Fibroblast of skin of right biceps (primary cell): ENCODE measurements at places on chromosomes 5 and 9.

- DNase-seq, result no peak
These were observed 136.0 kb downstream of the FBXO4 start for GRCh38 chr5:42061121-42061520.

DNA sequence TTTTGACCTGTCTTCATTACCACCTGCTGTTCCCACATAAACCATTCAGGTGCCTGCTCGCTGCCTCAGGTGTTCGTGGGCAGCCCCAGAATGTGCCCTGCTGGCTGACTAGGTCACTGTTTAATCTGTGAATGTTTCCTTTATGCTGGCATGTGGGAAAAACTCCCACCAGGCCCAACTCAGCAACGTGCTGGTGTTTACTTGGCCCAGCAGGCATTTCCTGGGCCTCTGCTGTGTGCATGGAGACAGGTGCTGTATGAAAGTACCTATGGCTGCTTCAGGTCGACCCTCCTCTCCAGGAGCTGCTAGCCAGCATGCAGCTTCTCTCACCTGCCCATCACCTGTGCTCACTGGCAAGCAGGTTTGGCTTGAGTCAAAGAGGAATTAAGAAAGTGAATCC, 65.8 kb downstream of the RAD23B start:
- DNase-seq, result no peak

DNA sequence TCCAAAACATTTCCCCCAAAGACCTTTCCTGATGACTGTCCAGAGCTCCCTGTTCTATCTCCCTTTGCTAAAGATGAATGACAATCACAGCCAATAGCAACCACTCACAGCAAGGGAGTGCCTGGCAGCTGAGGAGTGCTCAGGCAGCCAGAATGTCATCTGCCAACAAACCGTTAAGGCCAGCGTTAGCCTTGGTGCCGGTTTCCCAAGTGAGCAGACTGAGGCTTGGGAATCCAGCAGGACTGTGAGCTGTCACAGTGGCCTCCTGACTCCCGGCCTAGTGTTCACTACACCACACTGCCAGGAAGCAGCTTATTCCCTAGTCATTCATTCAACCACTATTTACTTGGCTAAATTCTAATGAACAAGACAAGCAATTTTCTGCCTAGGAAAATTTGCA, 24.7 kb downstream of the STK10 start:
- DNase-seq, result peak; percentile 21

DNA sequence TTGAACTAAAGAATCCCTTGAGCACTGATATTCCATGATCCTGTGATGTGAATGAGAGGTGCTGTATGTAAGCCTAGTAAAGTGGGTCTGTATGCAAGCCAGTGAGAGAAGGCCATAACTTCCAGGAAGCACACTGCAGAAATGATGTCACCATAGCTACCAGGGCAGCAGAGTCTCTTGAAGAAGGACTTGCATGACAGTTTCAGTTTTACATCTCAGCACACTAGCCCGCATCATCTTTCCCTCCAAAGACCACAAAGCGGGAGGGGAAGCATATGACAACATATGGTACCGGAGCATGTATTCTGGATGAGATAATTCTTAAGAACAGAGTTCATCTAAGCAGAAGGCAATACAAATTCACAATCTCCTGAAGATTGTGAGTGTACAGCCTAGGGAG, 37.6 kb upstream of the MAST4 start:
- DNase-seq, result no peak

DNA sequence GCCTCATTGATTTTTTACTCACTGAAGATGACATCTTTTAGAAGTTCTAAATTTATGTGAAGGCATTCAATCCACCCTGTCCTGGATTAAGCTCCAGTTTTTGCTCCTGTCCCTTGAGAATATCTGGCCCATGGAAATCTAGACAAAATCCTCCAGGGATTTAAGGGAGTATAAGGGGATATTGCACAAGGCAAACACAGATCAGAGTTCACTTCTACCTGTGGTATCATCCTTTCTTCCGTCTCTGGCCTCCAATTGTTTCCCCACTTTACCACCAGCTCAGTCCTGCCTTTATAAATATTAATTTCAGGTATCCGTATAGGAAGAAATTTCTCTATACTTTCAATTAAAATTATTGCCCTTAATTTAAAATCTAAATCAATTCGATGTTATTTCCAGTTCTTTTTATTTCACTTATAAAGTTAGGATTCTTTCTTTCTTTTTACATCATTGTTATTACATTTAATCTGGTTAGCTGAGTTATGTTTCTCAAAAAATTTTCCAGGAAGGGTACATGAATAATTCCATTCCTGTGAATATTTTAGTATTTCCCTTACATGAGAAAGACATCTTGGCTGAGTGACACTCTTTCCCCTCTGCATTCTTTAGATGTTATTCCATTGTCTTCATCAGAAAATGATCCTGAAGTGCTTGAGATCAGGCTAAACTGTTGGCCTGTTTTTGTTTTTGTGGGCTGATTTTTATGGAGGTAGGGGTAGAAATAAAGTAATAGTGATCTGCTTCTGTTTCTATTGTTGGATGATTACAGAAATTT, 194.3 kb upstream of the MAP3K1 start:
- peak; percentile 88 for DNase-seq

- DNase-seq, result peak; percentile 98
These were observed 30.7 kb downstream of the RAI14 start for GRCh38 chr5:34686762-34687268.

DNA sequence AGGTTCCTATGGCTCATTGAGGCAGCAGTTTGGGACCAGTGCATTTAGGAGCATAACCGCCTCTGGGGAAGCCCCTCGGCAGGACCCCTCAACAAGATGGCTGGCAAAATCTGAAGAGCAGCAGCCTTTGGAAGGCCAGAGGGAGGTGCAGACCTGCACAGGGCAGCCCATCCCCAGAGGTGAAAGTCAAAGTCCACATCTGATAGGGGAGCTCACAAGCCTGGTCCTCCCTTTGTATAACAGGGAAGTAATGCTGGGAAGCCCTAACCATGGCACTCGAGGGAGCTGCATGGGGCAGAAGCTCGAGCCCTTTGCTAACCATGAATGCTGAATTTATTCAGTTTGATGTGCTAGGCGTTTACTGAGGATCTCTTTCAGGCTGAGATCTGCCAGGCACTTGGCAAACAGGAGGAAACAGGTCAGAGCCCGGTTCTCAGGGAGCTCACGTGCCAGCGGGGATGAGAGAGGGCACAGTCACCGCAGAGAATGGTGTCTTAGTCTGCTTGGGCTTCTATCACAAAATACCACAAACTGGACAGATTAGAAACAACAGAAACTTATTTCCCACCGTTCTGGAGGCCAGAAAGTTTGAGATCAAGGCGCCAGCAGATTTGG, 114.1 kb downstream of the GABBR2 start:
- DNase-seq, result no peak

DNA sequence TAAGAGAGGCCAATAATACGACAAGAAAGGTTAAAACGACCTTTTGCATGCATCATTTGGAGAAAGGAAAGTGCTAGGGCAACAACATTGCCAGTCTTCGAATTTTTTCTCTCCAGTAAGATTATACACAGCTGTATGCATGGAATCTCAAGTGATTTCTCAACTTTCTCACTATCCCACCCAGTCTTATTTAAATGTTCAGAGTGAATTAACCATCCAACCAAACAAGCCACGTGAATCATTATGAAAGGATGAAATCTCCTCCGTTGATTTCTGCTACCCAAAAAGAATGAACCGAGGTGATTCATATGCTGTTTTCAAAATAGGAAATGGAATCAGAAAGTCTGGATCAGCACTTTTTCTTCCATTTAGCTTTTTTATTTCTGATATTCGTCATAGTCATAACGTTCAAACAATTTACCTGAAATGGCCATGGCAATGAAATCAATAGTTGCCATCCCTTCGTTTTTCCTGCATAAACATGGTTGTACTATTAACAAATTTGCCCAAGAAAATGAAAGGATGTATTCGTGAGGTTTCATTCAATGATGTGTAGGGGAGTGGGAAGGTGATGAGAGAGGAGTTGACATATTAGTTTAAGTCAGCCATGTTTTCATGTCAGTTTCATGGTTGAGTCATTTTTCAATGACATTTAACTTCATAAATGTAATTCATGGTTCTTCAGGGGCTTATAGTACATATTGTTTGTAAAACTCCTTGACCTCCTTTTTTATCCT, 170.9 kb upstream of the WWC1 start:
- peak; percentile 62 for DNase-seq

DNA sequence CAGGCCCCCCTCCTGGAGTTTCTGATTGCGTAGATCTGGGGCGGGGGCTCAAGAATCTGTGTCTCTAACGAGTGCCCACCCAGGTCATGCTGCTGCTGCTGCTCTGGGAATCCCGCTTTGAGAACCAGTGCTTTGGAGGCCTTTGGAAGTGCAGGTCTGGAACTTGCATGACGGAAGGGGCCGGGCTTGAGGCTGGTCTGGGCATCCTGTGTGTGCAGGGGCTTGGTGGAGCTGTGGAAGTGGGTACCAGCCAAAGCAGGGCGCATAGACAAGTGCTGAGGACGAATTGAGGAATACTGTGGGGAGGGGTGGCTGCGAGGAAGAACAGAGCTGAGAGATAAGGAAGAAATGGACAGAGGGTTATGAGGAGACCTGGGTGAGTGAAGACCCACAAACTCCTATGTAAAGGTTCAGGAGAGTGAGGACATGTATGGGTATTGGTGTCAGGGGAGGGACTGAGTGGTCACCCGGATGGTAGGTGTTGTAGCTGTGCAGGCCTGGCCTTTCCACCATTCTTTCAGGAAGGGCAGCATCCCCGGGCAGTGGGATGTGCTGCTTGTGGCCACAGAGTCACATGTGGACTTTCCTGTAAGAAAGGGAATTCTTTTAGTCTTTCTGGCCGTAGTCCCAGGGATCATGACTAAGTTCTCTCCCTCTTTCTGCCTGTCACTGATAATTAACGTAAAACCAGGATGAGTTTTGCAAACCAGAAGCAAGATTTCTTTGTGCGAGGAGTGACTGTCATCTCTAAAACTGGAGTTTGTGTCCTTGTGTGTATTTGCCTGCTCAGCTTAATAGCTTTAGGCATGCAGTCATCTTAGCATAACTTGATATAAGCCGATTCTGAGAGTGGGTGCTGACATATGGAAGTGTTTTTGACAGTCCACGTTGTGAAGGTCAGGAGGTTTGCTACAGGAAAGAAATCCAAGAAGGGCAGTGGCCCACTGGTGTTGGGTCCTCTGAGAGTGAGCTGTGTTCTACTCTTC, 43.3 kb upstream of the TJP2 start:
- DNase-seq, result peak; percentile 92

GRCh38 chr5:90144625-90145327, 264.8 kb downstream of the CETN3 start:
- DNase-seq, result peak; percentile 46

- no peak for DNase-seq
These were observed 77.2 kb downstream of the ATP10B start for GRCh38 chr5:160774666-160775315.
